ENCODE measurements at places on chromosomes 1 and 21. TPM values are rescaled to one million over a fixed set of nuclear protein-coding genes. Genes with fewer than 3 reads are reported as not detected.

DNA sequence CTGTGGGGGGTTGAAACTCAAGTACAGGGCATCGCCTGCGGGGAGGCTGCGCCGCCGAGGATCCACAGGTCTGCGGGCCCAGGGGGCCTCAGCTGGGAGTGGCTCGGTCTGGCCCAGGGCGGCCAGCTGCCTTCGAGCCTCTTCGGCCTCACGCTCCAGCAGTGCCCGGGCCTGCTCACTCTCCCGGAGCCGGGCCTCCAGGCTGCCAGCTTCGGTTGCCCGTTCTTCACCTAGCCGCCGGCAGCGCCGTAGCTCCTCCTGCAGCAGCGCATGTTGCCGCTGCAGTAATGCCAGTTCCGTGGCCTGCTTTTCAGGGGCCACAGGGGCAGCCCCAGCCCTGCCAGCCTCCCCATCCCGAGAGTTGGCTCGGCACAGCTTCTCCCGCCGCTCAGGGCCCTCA, 9.4 kb downstream of the RXFP4 start:
- DNase-seq = no peak

EVI5 gene
- total RNA-seq = 105 TPM

DNA sequence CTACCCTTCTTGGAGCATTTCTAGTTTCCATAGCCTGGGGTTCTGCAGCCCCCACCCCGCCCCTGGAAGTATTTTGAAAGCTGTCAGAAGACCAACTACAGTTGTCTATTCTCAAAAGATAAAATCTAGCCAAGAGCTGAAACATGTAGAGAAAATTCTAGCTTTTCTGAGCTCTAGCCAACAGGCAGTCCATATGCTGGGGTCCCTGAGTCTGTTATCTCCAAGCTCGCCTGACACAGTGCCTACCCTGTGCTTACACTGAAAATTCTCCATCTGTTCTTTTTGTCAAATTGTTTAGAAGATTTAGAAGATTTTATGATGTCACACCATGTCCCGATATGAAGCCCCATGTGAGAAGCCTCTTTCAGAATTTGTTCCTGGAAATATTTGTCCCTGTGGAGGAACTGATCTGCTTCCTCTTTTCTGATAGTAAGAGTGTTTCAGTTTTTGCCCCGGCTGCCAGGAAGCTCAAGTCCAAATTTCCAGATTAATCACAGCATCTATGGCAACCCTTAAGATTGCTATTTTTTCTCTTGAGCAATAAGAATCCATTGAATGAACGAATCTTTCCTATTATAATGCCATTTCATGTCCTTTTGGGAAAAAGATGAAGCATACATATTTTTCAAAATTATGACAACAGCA, 23.7 kb upstream of the CSF3R start:
- no peak for DNase-seq

DNA sequence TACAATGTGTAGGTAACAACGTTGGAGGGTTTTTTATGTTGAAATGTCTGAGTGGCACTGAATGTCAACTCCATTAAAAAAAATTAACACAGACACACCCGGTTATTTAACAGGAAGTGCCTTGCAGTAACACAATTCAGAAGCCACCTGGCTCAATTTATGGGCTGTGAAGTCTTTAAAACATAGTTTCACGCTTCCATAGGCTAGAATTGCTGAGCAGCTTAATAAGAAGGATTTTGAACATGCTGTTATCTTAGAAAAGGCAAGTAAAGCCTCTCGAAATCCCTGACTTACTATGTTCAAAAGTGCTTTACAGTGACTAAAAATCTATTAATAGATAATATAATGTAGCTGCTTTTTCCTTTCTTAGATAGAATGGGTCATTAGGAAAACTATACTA, 19.7 kb downstream of the SRSF4 start:
- peak; percentile 70 for DNase-seq

GRCh38 chr1:178057141-178057765, 36.7 kb upstream of the RASAL2 start:
- peak; percentile 56 for DNase-seq

CFHR4 gene
- total RNA-seq = not detected

FABP3 gene
- total RNA-seq = 15.9 TPM

GRCh38 chr1:83026745-83027144, 972.2 kb downstream of the TTLL7 start:
- no peak for DNase-seq

CFHR2 gene
- 4.3 TPM for total RNA-seq

GRCh38 chr1:225737161-225737560, 40.5 kb upstream of the SRP9 start:
- no peak for DNase-seq

GRCh38 chr1:116671072-116671760, 3.7 kb upstream of the IGSF3 start:
- peak; percentile 48 for DNase-seq

DNA sequence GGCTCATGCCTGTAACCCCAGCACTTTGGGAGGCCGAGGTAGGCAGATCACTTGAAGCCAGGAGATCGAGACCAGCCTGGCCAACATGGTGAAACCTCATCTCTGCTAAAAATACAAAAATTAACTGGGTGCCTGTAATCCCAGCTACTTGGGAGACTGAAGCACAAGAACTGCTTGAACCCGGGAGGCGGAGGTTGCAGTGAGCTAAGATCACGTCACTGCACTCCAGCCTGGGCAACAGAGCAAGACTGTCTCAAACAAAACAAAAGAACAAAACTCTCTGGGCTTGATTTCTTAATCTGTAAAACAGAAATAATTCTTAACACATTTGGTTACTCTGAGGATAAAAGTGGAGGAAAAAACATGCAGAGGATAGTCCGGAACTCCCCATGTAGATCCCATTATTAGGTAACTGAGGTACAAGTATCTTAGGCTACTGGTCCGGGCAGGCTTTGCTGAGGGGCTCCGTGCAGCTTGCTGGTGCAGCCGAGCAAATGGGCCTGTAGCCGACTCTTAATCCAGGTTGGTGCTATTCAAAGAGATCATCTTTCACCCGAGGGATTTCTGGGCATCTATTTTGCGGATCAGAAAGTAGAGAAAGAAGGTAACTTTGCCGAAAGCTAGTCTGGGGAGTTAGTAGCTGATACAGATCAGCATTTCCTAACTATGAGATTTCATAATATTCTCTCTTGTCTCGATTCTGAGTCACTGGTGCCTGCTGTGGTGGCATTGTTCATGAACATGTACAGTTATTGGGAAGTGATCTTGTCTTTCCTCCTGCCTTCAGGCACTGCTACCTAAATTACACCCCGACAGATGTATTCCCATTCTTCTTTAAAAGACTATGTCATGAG, 56.8 kb downstream of the NFIA start:
- peak; percentile 43 for DNase-seq

DNA sequence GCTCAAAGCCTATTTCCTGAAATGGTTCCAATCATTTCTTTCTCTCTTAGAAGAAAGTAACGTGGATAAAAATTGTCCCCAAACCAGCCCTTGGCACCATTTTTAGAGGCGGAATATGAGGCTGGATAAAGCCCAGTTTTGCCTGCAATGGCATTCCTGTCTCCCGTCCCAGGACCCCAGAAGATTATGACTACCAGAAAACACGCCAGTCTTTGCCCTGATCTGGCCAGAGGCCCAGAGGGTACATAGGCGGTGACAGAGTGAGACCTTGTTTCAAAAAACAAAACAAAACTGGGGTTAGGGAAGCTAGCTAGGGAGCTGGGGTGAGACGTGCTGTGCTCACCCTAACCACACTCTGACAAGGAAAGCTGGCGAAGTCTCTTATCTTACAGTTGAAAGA, at the start of gene AADACL4:
AADACL4 (plus strand) TSS at position 301 of the 400 bp plus-strand sequence. CDS start 462 bp downstream, outside the sequence.
- no peak for DNase-seq

TDRKH gene
- total RNA-seq = 6.7 TPM

Measured in umbilical cord (tissue), 2 donors.